ENCODE measurements at places on chromosomes 3 and 15. TPM values are rescaled to one million over a fixed set of nuclear protein-coding genes. Genes with fewer than 3 reads are reported as not detected.

The CADM2 gene
- 0.65 TPM for total RNA-seq

The SSR3 gene
- 398 TPM for total RNA-seq

The EPB42 gene
- total RNA-seq: not detected

The TRIM71 gene
- not detected for total RNA-seq

The CTDSPL gene
- 36.1 TPM for total RNA-seq

The CSPG4 gene
- total RNA-seq: 1.2 TPM

The SCG3 gene
- not detected for total RNA-seq

The TMCO5A gene
- total RNA-seq: not detected

The AMIGO3 gene
- total RNA-seq: 0.32 TPM

The SLC28A2 gene
- not detected for total RNA-seq

The CIDEC gene
- not detected for total RNA-seq

The ROPN1 gene
- not detected for total RNA-seq

The ATP13A5 gene
- not detected for total RNA-seq

The DIS3L gene
- 24.2 TPM for total RNA-seq

The CCDC39 gene
- total RNA-seq: not detected

The COLQ gene
- total RNA-seq: 0.46 TPM

The CPOX gene
- 30.5 TPM for total RNA-seq

The NLGN1 gene
- total RNA-seq: 11.7 TPM

The OIP5 gene
- 9.7 TPM for total RNA-seq

The HRG gene
- total RNA-seq: not detected

The HRH1 gene
- total RNA-seq: 17.2 TPM

The CAND2 gene
- 5.5 TPM for total RNA-seq

The SH2D7 gene
- total RNA-seq: not detected

The RLBP1 gene
- not detected for total RNA-seq

Data from epithelial cell of umbilical artery (primary cell).